Skeletal muscle tissue (tissue), 5 donors: ENCODE measurements at places on chromosomes 1 and 21. TPM values are rescaled to one million over a fixed set of nuclear protein-coding genes. Genes with fewer than 3 reads are reported as not detected.

Gene MYBPHL
- total RNA-seq: under 0.01 TPM

Gene SPATA45
- 1.6 TPM for total RNA-seq

Gene SLC45A1
- under 0.01 TPM for total RNA-seq

Gene B4GALT2
- total RNA-seq: 29.7 TPM

Gene KLF17
- total RNA-seq: under 0.01 TPM

Gene FCRL6
- not detected for total RNA-seq

Gene GORAB
- total RNA-seq: 9.4 TPM

Gene CLCA1
- total RNA-seq: not detected

Gene MTARC1
- 5.2 TPM for total RNA-seq

Gene RHCE
- total RNA-seq: 0.52 TPM

Gene C1orf53
- not detected for total RNA-seq

Gene CDCA8
- total RNA-seq: 0.52 TPM

Gene LCE6A
- total RNA-seq: not detected

Gene GJA4
- total RNA-seq: 21.4 TPM

Gene PRAMEF2
- not detected for total RNA-seq

Gene GPR3
- total RNA-seq: under 0.01 TPM

Gene CYP4A22
- total RNA-seq: not detected

Gene SMCP
- total RNA-seq: not detected

Gene GUCA2A
- not detected for total RNA-seq

Gene CA6
- not detected for total RNA-seq

Gene SPRR1B
- not detected for total RNA-seq

Gene CFAP107
- under 0.01 TPM for total RNA-seq
